ENCODE measurements at places on chromosomes 6 and 20.

DNA sequence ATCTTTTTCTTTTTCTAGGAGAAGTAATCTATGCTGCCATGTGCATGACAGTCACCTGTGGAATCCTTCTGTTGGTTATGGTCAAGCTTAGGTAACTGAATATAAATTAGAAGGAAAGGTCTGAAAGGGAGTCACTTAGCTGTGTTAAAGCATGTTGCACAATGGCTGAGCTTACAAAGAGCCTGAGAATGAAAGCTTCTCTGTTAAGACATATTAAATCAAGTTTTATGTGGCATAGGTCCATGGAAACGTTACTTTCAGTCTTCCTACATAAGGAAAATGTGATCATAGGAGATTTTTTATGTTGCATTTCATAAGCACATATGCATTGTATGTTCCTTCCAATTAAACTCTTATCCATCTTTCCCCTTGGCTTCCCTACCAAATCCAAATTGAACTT lies 72.1 kb downstream of the GFRAL start:
- DNase-seq, result no peak

GRCh38 chr6:7143476-7143974 lies 35.8 kb downstream of the RREB1 start:
- no peak for DNase-seq

DNA sequence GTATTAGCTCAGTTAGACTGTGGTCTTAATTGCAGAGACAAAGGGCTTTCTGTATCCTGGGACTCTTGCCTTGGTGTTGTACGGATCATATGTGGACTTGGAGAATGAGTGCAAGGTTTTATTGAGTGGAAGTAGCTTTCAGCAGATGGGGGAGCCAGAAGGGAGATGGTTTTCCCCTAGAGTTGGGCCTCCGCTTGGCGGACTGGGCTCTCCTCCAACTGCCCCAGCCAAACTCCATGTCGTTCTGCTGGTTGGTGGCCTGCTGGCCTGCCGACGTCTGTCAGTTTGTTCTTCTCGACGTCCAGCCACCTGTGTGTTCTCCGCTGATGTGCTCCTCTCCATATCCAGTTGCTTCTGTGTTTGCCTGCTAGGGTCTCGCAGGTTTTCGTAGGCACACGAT lies 189.5 kb upstream of the FLRT3 start:
- DNase-seq, result no peak

DNA sequence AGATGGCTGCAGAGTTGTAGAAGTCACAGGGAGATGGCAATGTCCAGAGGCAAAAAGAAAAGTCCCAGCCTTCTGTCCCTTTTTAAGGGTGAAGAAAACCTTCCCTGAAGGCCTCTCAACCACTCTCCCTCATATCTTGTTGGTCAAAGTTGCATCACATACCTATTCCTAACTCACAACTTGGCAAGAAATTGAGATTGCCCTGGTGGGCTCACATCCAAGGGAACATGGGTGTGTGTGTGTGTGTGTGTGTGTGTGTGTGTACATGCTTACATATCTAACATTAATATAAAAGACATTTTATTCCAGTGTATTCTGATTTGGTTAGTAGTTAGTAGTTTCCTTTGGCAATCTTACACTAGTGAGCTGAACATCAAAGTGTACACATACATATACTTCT lies 144.3 kb upstream of the SALL4 start:
- DNase-seq, result no peak

GRCh38 chr6:11179419-11180202 lies 52.9 kb downstream of the NEDD9 start:
- no peak for DNase-seq

DNA sequence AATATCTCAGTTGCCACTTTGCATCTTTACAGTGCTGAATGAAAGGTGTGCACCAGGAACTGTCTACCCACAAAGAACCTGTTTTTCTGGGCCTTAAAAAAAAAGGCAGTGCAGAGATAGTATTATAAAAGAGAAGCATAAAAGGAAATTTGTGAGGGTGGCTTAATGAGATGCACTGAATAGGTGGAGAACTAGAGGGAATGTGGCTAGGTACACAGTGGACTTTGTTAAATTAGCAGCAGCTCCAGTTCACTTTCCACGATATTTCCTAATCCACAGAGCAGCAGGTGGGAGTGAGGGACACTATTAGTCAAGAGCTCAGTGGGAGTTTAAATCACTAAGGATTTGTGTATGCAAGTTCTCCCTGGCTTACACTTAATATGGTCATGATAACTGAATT lies 38.8 kb downstream of the MAP7 start:
- DNase-seq, result no peak

DNA sequence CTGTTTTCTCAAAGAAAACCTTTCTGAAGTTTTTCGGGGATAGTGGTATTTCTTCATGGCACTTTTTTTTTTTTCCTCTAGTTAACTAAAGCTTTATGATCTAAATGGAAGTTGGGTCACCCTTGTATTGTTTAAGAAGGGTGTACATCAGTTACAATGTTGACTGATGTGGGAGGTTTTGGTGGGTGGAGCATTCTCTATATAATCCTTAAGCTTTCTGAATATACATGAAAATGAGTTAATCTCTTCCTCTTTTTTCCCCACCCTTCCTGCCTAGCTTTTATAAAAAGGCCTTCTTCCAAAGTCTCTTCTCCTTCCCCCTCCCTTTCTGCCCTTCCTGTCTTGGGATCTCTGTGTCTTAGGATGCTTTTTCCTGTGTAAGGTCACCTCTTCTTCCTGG lies 47.2 kb downstream of the DHX35 start:
- no peak for DNase-seq

DNA sequence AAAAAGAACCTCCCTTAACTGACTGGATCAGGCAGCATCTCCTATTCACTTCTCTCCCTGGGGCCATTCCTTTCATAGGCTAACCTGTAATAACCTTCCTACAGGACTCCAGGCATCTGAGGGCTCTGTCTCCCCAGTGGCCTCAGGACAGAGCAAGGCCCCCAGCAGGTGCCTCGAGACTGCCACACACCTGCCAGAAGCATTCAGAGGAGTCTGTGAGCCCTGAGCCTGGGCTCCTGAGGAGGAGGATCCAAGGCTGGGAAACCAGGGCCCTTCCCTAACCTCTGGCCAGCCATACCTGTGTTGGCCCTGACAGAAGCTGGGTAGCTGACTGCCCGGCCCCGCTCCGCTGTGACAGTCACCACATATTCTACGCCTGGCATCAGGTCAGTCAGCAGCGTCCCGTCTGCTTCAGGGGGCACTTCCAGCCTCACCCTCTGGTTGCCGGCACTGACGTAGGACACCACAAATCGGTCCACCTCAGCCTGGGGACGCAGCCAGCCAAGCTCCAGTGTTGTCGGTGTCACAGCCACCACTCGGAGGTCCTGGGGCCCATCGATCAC lies 20.6 kb downstream of the TNXB start:
- no peak for DNase-seq

- DNase-seq, result no peak
Observed at GRCh38 chr20:5718896-5719595, 31.2 kb upstream of the SHLD1 start.

DNA sequence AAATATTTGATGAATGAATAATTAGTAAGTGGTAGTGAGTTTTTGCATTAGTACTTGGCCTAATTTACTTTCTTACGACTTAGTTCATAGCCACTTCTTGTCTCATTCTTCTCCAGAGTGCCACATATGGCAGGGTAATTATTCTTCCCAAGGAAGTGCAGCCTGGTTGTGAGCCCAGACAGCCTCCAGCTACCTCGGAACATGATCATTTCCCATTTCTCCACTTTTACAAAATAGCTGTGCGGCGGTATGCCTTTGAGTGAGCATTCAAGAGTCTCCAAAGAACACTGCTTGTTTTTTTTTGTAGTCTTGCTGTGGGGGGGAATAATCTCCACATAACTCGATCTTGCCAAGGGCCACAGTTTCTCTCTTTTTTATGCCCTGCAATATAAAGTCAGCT lies 765.0 kb downstream of the HDGFL1 start:
- no peak for DNase-seq

- DNase-seq, result no peak
Observed at GRCh38 chr20:9260027-9260426, 191.1 kb downstream of the PLCB4 start.

DNA sequence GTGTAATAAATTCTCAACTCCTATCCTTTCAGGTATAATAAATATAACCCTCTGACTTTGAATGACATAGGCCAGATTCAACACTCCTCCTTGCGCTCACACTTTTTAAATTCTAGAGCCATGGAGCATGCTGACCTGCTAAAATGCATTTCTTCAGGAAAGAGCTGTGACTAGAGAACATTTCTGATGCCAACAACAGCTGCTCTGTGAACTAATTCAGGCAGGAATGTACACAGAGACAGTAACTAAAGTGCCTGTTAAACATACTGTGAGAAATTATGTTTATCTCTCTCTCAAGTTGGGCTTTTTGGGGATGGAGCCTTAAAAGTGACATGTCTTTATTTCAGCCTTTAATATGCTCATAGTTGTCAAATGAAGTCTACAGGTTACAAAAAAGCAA lies 8.3 kb downstream of the NHSL1 start:
- DNase-seq, result no peak

DNA sequence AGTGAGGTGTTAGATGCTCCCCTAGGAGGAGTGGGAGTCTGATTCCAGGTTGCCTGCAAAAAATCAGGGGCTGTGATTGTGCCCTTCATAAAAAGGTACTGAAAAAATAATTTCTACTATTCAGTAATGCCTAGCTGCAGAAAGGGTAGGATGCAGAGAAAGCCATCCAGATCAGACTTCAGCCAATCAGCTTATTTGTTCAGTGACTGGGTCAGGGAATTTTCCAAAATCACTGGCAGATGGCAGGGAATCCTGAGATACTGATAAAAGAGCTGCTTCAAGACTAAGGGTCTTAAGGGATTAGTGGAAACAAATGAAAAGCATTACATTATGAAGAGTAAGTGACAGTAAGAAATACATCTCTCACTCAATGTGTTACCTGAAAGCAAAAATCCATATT lies 42.8 kb upstream of the MTRF1L start:
- no peak for DNase-seq

- DNase-seq, result peak; percentile 73
Observed at GRCh38 chr20:57391439-57392301, 474 bp downstream of the RBM38 start.

GRCh38 chr6:13011612-13012146 lies 295.1 kb downstream of the PHACTR1 start:
- DNase-seq, result no peak

GRCh38 chr6:13101985-13102384 lies 226.4 kb downstream of the TBC1D7 start:
- DNase-seq, result no peak

DNA sequence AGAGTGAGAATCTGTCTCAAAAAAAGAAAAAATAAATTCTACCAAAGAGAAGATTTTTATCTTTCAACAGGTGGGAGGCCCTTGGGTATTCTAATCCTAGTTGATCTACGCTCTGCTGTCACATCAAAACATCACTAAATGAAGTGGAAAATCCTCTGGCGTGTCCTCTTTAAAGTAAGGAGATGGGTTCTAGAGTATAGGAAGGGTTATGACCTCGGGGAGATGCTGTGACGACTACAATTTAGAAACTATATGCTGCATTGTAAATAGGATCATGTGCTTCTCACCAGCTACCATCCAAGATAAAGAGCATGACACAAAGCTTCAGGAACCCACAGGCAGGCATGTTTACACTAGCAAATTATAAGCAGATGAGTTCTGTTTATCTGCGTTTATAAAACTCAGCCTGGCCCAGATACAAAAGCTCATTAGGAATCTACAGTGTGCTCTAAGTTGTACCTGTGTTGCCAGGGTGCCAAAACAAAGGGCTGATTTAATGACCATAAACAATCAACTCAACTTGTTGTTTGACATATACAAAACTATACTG lies 197.1 kb upstream of the PLN start:
- DNase-seq, result no peak

- DNase-seq, result peak; percentile 84
Observed at GRCh38 chr6:119077643-119078375, 655 bp downstream of the FAM184A start.

DNA sequence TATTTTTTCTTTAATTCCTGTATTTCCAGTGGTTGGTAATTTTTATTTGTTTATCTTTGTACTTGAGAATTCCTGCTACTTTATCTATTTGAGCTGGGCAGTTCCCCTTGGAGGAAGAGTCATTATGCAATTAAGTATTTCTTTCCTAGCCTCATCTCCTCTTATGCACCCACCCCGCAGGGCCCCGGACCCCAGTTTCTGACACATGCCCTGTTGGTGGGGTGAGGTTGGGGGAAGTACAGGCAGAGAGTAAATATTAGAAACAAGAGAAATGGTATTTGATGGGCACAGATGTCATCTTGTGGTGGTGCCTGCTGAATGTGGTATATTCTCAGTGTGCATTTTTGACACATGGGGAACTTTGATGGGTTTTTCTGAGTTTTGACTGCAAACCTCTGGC lies 602.7 kb upstream of the NOX3 start:
- DNase-seq, result no peak

DNA sequence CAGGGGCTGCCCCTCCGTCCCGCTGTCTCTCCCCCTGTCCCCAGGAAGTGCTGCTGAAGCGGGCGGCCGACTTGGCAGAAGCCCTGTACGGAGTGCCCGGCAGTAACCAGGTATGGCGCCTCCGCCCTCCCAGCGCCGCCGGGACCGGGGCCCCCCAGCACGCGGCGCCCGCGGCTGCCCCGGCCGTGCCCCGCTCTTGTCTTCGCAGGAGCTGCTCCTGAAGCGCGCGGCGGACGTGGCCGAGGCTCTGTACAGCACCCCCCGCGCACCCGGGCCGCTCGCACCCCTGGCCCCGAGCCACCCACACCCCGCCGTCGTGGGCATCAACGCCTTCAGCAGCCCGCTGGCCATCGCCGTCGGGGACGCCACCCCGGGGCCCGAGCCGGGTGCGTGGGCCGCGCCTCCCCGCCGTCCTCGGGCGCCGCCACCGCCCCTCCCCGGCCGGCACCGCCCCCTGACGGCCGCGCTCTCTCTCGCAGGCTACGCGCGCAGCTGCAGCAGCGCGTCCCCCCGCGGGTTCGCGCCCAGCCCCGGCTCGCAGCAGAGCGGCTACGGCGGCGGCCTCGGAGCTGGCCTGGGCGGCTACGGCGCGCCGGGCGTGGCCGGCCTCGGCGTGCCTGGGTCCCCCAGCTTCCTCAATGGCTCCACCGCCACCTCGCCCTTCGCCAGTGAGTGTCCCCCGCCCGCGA lies 48.4 kb downstream of the CPXM1 start:
- DNase-seq, result peak; percentile 44

DNA sequence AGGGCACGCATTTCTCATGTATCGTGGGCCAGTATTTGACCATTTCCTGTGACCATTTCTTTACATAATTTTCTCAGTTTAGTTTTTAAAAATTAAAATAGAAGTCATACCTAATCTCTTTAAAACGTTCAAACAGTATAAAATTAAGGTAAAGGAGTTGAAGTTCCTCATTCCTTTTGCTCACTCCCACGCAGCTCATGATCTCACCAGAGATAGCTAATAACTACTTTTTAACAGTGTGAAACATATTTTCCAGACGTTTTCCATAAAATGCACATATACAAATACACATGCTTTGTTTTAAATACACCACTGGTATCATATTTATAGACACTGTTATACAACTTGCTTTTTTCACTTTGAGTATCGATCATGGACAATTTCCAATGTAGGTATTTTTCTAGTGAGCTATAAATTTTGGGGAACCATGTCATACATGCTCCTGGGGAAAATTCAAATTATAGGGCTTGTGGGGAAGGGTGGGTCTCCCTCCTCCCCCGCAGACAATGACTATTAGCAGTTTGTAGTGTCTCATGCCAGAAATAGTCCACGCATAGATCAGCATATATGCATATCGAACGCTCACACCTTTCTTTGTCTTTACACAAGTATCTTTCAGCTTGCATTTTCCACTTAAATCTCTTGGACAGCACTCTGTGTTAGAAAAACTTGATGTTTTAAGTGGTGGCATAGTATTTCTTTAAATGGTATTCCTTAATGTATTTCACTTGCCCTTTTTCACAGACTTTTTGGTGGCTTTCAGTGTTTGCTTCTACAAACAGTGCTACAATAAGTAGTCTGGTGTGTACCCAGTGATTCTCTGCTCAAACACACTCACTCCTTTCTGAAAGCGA lies 145.5 kb upstream of the ZNF217 start:
- DNase-seq, result no peak

Measured in pancreas (tissue), 10 donors.